IMR-90 (cell line): ENCODE measurements at places on chromosomes 16 and 17. TPM values are rescaled to one million over a fixed set of nuclear protein-coding genes. Genes with fewer than 3 reads are reported as not detected.
A peak's percentile ranks its signal among the peaks of the same experiment; 100 is the strongest.

DNA sequence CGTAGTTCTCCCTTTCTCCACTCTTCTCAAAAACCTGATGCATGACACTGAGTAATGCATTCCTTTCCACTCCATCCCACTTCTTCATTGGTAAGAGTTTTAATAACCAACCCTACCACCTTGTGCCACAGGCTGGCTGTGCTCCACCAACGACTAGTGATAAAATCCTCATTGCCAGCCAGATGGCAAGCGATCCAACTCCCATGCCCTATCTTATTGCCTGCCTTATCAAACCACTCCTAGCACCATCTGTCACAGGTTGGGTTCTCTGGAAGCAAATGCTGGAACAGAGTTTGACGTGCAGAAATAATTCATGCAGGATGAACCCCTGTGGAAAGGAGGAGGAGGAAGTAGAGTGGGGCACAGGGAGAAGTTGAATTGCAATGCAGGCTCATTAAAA lies 99.5 kb downstream of the CHD9NB start:
- no peaks in the 10 kb centered on the region for H3K4me1 ChIP-seq
- no peak for DNase-seq
- H3K27me3 ChIP-seq, result no peaks in the 10 kb centered on the region
- no peaks in the 10 kb centered on the region for H3K36me3 ChIP-seq

DNA sequence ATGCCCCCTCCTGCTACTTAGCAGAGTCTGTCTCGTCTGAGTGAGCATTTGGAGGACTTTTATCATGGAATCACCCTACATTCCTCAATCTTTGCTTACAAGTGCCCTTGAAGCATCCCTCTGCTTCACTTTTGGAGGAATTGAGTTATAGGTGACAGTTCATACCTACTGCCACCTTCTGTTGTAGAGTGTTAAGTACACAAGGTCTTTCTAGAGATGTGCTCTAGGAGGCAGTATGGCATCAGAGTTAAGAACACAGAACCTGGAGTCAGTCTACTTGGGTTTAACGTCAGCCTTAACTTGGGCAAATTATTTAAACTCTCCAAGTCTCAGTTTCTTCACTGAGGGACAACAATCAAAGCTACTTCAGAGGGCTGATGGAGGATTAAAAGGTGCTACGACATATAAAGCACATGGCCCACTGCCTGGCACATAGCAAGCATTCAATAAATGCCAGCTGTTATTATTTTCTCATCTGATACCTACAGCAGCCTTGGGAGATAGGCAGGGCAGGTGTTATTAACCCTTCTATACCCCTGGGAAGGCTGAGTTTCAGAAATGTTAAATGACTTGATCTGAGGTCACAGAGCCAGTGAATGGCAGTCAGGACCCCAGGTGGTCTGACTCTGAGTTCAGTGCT lies 62.2 kb downstream of the UTP18 start:
- no peak overlapping the region for H3K27ac ChIP-seq
- no peaks in the 10 kb centered on the region for H3K27me3 ChIP-seq
- DNase-seq, result peak; percentile 7

- H3K27me3 ChIP-seq, result no peaks in the 10 kb centered on the region
- H3K36me3 ChIP-seq, result peaks cover 35% of the 10 kb centered on the region
- no peaks in the 10 kb centered on the region for H3K4me1 ChIP-seq
- DNase-seq, result no peak
- H3K27ac ChIP-seq, result no peak overlapping the region
- no peak overlapping the region for H3K4me3 ChIP-seq
Measured at GRCh38 chr17:51200295-51200694, 34.1 kb downstream of the NME2 start.

GRCh38 chr17:21185061-21185460 lies 28.9 kb downstream of the TMEM11 start:
- H3K4me3 ChIP-seq, result no peak overlapping the region
- DNase-seq, result no peak
- H3K27me3 ChIP-seq, result no peaks in the 10 kb centered on the region
- peaks cover 14% of the 10 kb centered on the region; the same call in 1 of the 2 replicates for H3K36me3 ChIP-seq
- no peak overlapping the region for H3K27ac ChIP-seq

DNA sequence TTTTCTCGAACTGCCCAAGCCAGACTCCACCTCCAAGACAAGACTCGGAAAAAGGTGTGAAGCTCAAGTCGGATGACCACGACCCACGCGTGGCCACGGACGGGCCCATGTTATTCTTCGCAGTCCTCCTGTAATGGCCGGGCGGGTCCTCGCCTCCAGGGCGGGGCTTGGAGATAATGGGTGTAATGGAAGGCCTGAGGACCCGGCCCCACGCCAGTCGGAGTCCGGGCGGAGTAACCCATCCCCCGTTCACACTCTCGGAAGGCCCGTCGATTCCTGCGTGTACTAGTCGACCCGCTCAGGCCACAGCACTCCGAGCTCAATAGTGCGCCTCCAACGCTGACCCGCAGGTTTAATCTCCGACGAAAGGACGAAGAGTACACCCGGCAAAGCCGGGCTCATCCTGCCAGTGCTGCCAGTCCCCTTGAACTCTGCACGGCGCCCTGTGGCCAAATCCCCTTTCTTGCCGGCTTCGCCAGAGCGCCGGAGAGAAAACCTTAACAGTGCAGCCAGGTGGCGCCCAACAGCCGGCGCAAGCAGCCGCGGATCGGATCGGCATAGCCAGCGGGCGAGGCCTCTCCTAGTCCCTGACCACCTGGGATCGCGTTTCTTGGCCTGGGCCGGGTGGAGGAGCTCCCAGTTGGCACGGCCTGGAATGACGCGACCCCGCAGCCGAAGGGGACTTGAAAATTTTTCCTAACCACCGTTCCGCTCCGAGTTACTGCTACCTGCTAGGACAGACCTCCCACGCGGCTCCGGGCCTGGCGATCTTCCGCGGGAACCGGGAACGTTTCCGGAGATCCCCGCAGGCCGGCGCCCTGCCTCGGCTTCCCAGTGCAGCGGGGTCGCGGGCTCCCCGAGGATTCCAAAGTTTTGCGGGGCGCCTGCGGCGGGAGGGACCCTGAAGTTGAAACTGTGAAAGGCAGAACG lies 762.0 kb downstream of the KCNJ18 start:
- H3K4me1 ChIP-seq, result no peaks in the 10 kb centered on the region
- no peak overlapping the region for H3K4me3 ChIP-seq
- H3K27ac ChIP-seq, result no peak overlapping the region

DNA sequence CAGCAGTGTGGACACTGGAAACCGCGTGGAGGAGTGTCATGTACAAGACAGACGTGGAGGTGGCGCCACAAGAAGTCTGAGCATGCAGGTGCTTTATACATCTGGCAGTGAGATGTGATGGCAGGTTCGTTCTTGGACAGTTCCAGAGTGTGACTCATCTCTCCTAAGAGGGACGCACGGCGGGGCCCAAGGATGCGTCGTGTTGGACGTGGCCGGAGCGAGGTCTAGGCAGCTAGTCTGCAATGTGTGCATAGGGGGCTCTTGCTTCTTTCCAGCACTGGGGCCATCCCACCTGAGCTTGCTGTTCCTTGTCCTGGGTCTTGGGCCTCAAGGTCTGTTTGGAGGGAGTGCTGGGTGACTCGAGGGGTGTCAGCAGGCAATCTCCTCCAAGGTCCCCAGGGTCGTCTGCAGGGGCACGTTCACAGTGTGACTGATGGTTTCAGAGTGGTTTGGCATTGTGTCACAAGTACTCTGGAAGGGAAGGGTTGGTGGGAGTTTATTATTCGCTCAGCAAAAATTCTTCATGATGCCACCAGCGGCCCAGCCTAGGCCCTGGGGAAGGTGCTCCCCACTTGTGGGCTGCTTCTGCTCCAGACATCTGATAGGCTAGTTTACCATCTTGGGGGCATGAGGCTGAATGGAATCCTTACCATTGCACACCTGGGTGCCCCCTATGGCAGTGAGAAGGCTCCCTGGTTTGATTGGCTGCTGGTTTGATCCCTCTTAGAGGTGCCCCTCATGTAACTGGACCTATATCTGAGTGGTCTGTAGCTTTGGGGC lies 22.1 kb downstream of the SPACA3 start:
- peak; percentile 9 for DNase-seq
- no peaks in the 10 kb centered on the region for H3K27me3 ChIP-seq
- no peak overlapping the region for H3K4me3 ChIP-seq
- H3K4me1 ChIP-seq, result peaks cover 27% of the 10 kb centered on the region
- H3K36me3 ChIP-seq, result no peaks in the 10 kb centered on the region
- H3K27ac ChIP-seq, result 0 out of 2 replicates have a peak overlapping the region, but pooled peaks have one; percentile 61

- no peak overlapping the region for H3K27ac ChIP-seq
- no peak overlapping the region for H3K4me3 ChIP-seq
- peak; percentile 43 for DNase-seq
- H3K27me3 ChIP-seq, result peaks cover 13% of the 10 kb centered on the region
Measured at GRCh38 chr16:54236773-54237172, 49.8 kb downstream of the IRX3 start.

GRCh38 chr17:20080513-20080912 lies 71.4 kb downstream of the SPECC1 start:
- DNase-seq, result no peak
- no peaks in the 10 kb centered on the region for H3K36me3 ChIP-seq
- peaks cover 25% of the 10 kb centered on the region for H3K27me3 ChIP-seq
- no peak overlapping the region for H3K4me3 ChIP-seq
- peaks cover 3% of the 10 kb centered on the region; the same call in 1 of the 2 replicates for H3K4me1 ChIP-seq
- H3K27ac ChIP-seq, result no peak overlapping the region

GRCh38 chr17:77503293-77503655 lies 362.5 kb downstream of the SEC14L1 start:
- H3K4me1 ChIP-seq, result no peaks in the 10 kb centered on the region; the same call in 1 of the 2 replicates
- H3K36me3 ChIP-seq, result peaks cover 32% of the 10 kb centered on the region
- H3K27me3 ChIP-seq, result no peaks in the 10 kb centered on the region
- no peak overlapping the region for H3K27ac ChIP-seq
- H3K4me3 ChIP-seq, result no peak overlapping the region
- DNase-seq, result no peak

DNA sequence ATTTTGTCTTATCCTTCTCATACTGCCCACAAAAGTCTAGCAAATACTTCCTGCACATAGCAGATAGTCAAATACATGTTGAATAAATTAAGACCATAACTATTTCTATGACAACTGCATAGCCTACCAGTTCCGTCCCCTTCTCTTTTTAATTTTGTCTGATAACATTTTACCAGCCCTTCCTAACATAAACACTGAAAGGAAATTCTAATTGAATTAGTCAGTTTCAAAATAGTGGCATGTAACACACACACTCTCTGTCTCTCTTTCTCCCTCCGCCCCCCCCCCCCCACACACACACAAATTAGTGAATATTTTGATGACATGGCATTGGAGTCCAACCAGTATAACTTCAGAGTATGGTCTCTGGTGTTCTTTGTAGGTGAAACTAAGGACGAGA lies 41.8 kb downstream of the TNRC6C start:
- no peaks in the 10 kb centered on the region for H3K27me3 ChIP-seq
- H3K4me1 ChIP-seq, result peaks cover 10% of the 10 kb centered on the region
- no peak overlapping the region for H3K4me3 ChIP-seq
- DNase-seq, result peak; percentile 60

GRCh38 chr17:66985338-66986237 lies 21.1 kb downstream of the CACNG4 start:
- no peak for DNase-seq
- 0 out of 2 replicates have a peak, but pooled peaks cover 2% of the 10 kb centered on the region for H3K4me1 ChIP-seq
- no peak overlapping the region for H3K27ac ChIP-seq
- peaks cover 62% of the 10 kb centered on the region for H3K27me3 ChIP-seq

DNA sequence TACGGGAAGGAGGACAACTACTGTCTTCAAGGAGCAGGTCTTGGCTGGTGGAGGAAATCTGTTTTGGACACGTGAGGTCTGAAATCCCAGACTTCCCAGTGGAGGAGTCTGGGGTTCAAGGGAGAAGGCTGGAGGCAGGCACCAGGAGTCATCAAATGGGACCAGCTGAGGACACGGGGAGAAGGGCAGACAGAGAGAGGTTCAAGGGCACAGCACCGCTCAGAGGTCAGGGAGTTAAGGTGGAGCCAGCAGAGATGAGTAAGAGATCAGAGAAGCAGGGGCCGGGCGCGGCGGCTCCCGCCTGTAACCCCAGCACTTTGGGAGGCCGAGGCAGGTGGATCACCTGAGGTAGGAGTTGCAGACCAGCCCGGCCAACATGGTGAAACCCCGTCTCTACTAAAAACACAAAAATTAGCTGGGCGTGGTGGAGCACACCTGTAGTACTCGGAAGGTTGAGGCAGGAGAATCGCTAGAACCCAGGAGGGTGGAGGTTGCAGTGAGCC lies 10.4 kb upstream of the SMIM5 start:
- H3K36me3 ChIP-seq, result no peaks in the 10 kb centered on the region
- H3K27me3 ChIP-seq, result peaks cover 9% of the 10 kb centered on the region; the same call in 1 of the 2 replicates
- no peak overlapping the region for H3K27ac ChIP-seq
- no peak for DNase-seq
- H3K4me1 ChIP-seq, result peaks cover 5% of the 10 kb centered on the region; the same call in 1 of the 2 replicates

DNA sequence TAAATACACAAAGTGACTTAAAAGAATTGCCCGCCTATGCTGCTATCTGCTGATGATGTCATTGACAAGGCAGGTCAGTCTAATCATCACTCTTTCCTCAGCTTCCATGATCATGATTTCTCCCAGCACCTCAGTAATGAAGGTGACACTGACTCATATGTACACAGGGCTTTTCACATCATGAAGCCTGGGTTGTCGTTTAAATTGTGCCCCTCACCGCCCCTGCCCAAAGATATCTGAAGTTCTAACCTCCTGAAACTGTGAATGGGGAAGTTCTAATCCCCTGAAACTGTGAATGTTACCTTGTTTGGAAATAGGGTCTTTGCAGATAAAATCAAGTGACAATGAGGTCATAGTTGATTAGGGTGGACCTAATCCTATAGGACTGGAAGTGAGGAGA lies 17.4 kb upstream of the GPRC5C start:
- no peak overlapping the region for H3K27ac ChIP-seq
- no peak overlapping the region for H3K4me3 ChIP-seq
- no peaks in the 10 kb centered on the region for H3K36me3 ChIP-seq
- DNase-seq, result no peak
- H3K4me1 ChIP-seq, result no peaks in the 10 kb centered on the region

GRCh38 chr16:10333321-10334032 lies 52.4 kb upstream of the ATF7IP2 start:
- H3K4me3 ChIP-seq, result no peak overlapping the region
- H3K27me3 ChIP-seq, result no peaks in the 10 kb centered on the region
- no peaks in the 10 kb centered on the region for H3K4me1 ChIP-seq
- H3K36me3 ChIP-seq, result no peaks in the 10 kb centered on the region

DNA sequence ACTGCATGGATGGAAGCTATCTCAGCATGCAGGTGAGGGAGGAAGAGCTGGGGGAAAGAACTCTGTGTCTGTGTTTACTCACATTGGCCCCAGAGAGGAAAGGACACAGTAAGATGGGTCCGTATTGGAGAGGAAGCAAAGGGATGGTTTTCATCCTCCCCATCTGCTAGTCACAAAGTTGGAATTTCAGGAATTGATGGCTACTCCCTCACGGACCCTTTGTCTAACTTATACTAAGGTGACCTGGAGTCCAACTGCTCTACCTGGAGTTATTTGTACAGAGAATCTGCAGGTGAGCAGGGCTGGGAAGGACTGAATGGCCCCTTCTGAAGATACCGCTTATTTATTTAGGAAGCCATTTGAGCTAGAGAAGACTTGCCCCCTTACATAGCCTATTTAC lies 55.1 kb downstream of the WNT3 start:
- H3K4me3 ChIP-seq, result no peak overlapping the region
- H3K27me3 ChIP-seq, result no peaks in the 10 kb centered on the region
- peaks cover 14% of the 10 kb centered on the region for H3K4me1 ChIP-seq
- no peak overlapping the region for H3K27ac ChIP-seq

The MEIOC gene
- 0.28 and 0.36 TPM in 2 replicates for total RNA-seq

The C17orf67 gene
- 0.18 and 0.56 TPM in 2 replicates for total RNA-seq

The C16orf54 gene
- total RNA-seq, result not detected in 2 replicates

The CMTR2 gene
- 21.9 and 33.6 TPM in 2 replicates for total RNA-seq

The TEKT1 gene
- not detected in 2 replicates for total RNA-seq

The DOC2B gene
- total RNA-seq, result not detected in 2 replicates

The POLDIP2 gene
- 58.3 and 66.7 TPM in 2 replicates for total RNA-seq
